ENCODE measurements at places on chromosomes 2 and 18.

DNA sequence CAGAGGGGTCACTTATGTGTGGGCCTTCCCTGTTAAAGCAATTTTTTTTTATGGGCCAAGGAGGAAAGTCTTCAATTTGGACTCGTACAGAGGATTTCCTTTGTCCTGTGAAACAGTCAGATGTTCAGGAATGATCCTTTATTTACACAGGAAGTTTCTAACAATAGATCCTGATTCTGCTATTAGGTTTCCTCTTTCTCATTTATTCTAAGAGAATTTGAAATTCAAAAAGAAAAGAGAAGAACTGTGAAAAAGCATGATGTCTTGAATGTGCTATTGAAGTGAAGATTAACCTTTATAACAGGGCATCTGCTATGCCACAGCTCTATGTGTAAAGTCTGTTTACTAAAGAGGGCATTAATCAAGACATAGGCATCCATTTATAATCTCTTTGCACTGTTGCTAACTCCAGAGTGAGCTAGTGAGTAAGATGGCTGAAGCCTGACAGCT is 105.3 kb upstream of the FAM98A start:
- no peak for DNase-seq

GRCh38 chr2:148643421-148643820 is 1.1 kb upstream of the EPC2 start:
- DNase-seq = no peak

GRCh38 chr2:25743132-25743830 is 69.9 kb upstream of the DTNB start:
- no peak for DNase-seq

- DNase-seq = no peak
Measured at GRCh38 chr18:11146947-11147345, 2.4 kb downstream of the PIEZO2 start.

GRCh38 chr18:59210299-59210698 is 9.7 kb upstream of the GRP start:
- no peak for DNase-seq

DNA sequence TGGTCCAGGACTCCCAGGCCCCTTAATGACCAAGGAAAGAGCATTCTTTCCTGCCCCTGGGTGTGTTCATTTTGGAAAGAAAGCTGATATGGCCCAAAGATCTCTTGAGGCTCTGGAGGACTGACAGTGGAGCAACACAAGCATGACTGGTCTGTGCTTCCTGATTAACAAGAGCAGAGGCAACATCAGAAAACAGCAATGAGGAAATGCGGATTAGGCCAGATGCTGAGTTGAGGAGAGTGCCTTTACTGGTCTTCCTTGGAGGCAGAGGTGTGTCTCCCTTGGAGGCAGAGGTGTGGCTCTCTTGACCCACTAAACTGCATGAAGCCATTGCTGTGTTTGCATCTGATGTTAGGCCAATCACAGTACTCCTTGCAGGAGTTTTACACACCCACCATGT is 19.9 kb downstream of the IL36B start:
- no peak for DNase-seq

DNA sequence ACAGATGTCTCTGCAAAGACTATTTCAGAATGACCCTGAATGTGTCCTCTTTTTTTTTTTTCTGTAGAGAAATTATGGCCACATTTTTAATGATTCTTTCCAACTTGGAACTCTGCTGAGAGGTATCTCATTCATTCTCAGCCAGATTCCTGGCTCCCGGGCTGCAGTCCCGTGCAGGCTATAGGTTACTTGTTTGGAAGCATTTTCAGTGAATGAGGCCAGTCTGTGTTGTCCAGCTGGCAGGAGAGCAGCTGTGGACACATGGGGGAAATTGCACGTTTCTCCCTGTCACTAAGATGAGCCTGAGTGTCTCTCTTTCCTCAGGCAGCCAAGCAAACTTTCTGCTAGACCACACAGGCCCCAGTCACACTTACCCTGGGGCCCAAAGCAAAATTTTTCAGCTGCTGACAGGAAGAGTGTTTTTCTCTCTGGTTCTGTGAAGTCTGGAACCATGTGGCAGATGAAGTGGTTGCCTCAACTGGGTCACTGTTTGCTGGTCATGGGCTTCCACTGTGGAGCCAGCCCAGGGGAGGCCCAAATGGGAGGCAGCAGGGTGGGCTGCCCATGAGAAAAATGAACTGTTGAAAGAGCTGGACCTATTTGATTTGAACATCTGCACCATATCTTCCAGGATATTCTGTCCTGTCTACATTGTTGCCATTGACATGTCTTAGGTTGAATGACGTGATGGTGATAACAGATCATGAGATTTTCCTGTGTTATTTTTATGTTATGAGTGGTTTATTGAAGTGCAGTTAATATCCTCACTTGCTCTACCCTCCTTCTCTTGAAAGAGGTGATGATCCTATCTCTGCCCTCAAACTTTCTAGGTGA is 431.2 kb downstream of the LPIN1 start:
- no peak for DNase-seq

DNA sequence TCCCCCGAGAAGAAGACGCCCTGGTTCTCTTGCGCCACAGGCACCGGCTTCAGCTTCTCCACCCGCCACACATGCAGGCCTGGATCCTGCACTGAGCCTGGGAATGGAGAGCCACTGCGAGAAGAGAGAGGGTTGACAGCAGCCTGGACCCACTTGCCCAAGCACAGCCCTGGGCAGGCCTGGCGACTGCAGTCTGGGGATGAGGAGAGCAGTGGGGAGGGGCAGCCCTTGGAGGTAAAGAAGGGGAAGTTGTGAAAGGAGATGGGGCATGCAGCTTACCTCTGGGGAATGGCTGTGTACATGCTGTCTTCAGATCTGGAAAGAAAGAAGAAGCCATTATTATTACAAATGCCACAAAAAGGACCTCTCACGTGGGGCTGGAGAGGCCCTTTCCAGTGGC is 8.3 kb downstream of the CAPG start:
- DNase-seq = no peak

GRCh38 chr2:72965770-72966450 is 48.6 kb downstream of the EMX1 start:
- DNase-seq = no peak

- DNase-seq = no peak
Measured at GRCh38 chr18:23810396-23810795, 121.1 kb downstream of the LAMA3 start.

GRCh38 chr18:35267161-35267651 is 22.8 kb downstream of the ZSCAN30 start:
- no peak for DNase-seq

GRCh38 chr18:46868169-46868921 is 49.0 kb downstream of the PIAS2 start:
- no peak for DNase-seq
